ENCODE measurements at places on chromosomes 16 and 17.

GRCh38 chr17:50839591-50840310, 4.4 kb downstream of the WFIKKN2 start:
- DNase-seq: no peak

DNA sequence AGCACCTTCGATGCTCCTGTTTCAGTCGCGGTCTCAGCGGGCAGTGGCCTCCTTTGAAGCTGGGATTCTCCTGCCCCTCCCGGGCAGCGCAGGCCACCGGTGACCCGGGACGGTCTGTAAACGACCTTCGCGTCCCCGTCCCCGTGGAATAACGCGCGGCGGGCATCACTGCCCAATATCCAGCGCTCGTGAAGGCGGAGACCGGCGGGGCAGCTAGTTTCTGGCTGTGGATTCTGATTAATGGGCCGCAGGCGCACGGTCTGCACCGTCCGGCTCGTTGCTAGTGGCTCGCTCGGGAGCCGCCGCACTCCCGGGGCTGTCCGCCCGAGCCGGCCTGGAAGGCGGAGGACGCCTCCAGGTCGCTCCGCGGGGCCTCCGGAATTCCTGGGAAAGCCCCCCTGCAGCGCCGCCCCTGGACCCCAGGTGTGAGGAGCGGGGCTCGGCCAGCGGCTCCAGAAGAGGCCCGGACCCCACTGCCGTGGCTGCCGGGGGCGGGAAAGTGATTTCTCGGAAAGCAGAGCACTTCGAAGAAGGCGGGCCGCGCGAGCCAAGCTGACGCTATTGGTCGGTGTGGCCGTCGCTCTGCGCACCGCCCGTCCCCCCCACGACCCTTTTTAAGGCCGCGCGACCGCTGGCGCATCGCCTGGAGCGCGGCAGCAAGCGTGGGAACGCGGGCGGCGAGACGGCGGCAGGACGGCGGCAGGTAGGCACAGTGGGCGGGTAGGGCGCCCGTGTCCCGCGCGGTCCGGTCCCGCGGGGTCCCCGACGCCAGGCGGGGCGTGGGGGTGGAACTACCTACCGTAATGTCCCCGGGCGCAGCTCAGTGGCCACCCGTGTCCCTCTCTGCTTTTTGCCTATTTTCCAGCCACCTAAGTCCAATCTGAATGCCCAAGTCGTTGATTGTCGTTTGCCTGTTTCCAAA, at the start of gene IRF8:
TSS of gene IRF8 (plus strand) at position 642 of the 922 bp plus-strand sequence. CDS start 3,854 bp downstream, outside the sequence.
- peak; percentile 36 for DNase-seq

DNA sequence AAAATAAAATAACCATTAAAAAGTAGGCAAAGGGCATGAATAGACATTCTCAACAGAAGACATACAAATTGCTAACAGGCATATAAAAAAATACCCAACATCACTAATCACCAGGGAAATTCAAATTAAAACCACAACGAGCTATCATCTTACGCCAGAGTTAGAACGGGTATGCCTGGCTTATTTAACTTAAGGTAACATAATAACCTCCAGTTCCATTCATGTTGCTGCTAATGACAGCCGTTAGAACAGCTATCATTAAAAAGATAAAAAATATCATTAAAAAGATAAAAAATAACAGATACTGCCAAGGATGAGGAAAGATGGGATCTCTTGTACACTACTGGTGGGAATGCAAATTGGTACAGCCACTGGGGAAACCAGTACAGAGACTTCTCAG, 89.3 kb downstream of the GAS7 start:
- DNase-seq: no peak

DNA sequence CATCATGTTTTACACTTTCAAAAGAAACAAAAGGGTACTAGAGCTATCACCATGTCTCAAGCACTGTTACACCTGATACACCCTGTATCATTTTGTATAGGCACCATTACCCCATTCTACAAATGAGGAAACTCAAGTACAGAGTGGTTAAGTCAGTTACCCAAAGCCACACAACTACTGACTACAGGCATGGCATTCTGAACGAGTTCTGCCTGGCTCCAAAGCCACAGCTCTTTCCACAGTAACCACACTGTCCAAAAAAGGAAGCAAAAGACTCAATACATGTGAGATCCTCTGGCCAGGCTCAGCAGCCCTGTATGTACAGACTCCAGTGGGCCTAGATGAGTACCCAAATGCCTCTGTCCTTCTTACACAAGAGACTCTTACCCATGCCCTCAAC, 4.7 kb downstream of the DYNC1LI2 start:
- no peak for DNase-seq

DNA sequence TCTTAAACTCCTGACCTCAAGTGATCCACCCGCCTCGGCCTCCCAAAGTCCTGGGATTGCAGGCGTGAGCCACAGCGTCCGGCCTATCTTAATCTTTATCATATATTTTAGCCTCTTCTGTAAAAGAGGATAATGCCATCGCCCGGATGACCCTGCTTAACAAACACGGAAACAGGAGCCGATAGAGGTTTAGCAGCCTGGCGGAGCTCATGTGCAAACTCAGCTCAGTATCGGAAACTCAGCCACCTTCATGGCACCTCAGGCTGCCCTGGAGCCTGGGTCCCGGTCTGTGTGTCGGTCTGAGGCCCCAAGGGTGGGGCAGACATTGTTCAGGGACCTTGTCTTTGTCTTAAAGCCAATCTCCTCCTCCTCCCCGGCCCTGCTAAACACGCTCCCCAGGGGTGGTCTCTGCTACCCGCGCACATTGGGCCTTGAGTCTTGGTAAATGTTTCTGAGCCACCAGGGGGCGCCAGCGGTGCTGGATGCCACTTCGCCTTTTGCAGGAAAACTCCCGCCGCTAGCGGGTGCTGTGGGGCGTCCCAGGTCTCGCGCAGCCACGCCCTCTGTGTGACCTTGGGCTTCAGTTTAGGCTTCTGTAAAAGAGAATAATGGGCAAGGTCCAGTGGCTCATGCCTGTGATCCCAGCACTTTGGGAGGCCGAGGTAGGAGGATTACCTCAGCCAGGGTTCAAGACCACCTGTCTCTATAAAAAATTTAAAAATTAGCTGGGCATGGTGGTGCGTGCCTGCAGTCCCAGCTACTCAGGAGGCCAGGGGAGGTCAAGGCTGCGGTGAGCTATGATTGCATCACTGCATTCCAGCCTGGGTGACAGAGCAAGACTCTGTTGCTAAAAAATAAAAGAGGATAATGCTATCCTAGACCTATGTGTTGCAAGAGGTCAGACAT, 2.7 kb downstream of the CETP start:
- DNase-seq: peak; percentile 88

- no peak for DNase-seq
These were observed 44.5 kb downstream of the TENT4B start for GRCh38 chr16:50197582-50197981.

DNA sequence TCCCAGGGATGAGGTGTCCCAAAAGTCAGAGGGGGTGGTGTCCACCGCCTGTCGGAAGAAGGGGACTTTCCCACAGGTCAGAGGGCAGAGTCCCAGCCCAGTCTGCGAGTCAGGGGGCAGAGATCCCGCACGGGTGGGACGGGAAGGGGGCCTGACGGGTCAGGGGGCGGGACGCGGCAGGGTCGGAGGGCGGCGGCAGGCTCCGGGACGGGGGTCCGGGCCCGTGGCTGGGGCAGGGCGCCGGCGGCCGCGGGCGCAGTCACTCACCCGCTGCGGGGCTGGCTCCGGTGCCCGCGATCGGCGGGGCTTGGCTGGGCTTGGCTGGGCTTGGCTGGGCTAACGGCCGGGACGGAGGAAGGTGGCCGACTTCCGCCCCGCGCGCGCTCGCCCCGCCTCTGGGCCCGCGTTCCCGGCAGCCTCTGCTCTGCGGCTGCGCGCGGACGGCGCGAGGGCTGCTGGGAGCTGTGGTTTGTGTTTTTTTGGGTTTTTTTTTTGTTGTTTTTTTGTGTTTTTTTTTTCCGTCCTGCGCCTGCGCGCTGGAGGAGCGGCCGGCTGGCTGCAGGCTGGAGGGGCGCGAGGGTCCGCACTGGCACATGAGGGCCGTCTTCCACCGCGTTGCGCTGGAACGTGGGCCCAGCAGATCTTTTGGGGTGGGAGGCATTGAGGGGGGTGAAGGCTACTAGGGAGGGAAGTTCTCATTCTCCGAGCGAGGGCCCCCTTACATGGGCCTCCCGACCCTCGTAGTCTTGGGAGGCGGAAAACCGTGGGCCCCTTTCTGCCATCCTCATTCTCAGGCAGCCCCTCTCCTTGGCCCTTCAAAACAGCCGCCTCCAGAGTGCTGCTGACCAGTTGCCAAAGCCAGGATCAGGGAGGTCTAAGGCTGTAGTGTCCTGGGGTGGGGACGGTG, at the start of gene CANT1:
TSS of gene CANT1 (minus strand) at position 368 of the 907 bp plus-strand sequence. CDS start 12,142 bp downstream, outside the sequence.
- peak; percentile 83 for DNase-seq

- no peak for DNase-seq
These were observed 20.7 kb downstream of the ACSF3 start for GRCh38 chr16:89114159-89114981.

GRCh38 chr16:49750341-49751000, 105.4 kb downstream of the ZNF423 start:
- no peak for DNase-seq
